Endodermal cell (in vitro differentiated cells): ENCODE measurements at places on chromosomes 11 and 22. TPM values are rescaled to one million over a fixed set of nuclear protein-coding genes. Genes with fewer than 3 reads are reported as not detected.

GSTT2B gene
- total RNA-seq = 3.7 and 6.0 TPM in 2 replicates

ANGPTL5 gene
- total RNA-seq = not detected in 3 replicates

FUT4 gene
- total RNA-seq = 4.7 to 5.4 TPM (median 5.1 TPM) in 3 replicates

GRCh38 chr11:123122852-123123251, 60.9 kb upstream of the HSPA8 start:
- no peak for DNase-seq

DNA sequence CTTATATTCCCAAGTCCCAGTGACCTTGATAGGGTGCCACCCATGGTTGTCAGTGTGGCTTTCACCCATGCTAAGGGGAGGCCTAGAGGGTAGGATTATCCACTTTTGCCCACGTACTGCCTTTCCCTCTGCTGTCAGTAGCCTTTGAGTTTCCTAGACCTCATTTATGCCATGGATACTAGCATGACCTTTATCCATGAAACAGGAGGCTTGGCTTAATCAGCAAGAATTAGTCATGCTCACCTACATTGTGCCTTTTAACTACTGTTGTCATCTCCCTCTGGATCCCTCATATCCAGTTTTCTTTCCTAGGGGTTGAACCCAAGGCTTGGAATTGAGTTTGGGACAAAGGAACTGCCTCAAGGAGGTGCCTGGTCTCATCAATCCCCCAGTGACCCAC, 716.7 kb downstream of the NTM start:
- DNase-seq = no peak

GRCh38 chr11:86151174-86152005, 82.5 kb upstream of the PICALM start:
- peak; percentile 62 for DNase-seq

GRCh38 chr11:63652671-63653070, 18.5 kb downstream of the ATL3 start:
- no peak for DNase-seq

- no peak for DNase-seq
Observed at GRCh38 chr11:69299023-69299461, 5.1 kb downstream of the MYEOV start.
